Esophagus squamous epithelium (tissue), 5 donors: ENCODE measurements at places on chromosomes 16 and 17.

DNA sequence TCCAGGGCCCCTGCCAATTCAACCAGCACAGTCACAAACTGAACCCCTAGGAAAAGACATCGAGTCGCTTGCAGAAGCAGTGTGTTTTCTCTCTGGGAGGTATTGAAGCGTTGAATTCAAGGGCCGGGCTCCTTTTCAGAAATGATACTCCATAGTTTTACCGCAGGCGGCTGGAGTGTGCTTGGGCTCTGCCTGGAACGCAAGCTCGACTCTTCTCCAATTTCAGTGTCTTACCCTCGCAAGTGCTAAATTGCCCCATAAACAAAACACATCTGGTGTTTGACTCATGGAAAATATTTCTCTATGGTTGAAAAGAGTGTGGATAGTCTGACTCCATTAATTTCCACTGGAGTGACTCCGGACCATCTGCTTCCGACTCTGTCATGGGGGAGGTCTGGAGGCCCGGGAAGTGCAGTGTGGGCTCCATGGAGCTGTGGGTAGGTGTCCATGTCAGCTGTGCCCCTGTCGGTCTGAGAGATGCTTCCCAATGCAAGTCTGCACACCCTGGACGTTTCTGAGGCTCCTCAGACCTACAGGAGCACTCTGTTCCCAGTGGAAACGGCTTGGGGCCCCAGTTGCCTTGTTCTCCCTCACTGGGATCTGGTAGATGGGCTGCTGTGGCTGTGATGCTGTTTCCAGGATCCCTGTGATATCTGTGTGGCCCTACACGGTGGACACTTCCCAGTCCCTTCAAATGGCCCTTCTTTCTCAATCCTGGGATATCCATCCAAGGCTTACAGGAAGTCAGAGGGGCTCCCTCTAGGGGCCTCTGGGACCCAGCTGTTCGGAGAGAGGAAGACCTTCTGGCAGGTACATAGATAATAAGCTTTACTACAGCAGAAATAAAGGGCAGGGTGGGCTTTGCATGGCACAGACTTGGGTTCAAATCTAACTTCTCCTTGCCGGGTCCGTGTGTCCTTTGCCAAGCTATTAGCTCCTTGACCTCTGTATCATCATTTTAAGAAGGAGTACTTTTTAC is 119.8 kb upstream of the CDH13 start:
- DNase-seq = no peak

GRCh38 chr16:59355704-59356103 is 621.6 kb upstream of the GOT2 start:
- no peak for DNase-seq

- no peak for DNase-seq
Measured at GRCh38 chr16:62548095-62548494, 511.9 kb upstream of the CDH8 start.

DNA sequence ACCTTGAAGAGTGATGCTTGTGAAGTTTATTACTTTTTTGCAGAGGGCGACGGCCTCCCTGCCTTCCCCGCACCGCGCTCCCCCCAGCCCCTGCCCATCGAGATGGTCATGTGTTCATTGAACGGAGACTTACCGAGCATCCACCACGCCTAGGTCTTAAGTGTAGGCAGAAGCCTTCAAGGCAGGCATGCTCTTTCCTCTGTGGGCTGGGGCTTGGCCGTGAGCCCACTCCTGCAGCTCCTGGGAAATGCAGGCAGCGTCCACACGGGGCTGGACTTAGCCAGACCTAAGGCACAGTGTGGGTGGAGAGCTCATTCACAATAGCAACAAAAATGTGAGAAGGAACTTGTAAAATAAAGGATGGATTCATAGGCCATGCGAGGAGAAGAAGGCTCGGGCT is 19.2 kb downstream of the RNF213 start:
- no peak for DNase-seq

- DNase-seq = no peak
Measured at GRCh38 chr16:70526403-70526802, 2.8 kb downstream of the SF3B3 start.

- no peak for DNase-seq
Measured at GRCh38 chr16:23119570-23119969, 29.7 kb downstream of the USP31 start.
